Skin of body (tissue), 3 donors: ENCODE measurements at places on chromosomes 16 and 17. TPM values are rescaled to one million over a fixed set of nuclear protein-coding genes. Genes with fewer than 3 reads are reported as not detected.

GRCh38 chr16:3305109-3306068 lies at the start of the genes TIGD7 and ZNF75A:
Gene TIGD7, minus strand, starts transcription at chr16:3305430. Its CDS starts 4,816 bp downstream, at chr16:3300614.
Gene ZNF75A, plus strand, starts transcription at chr16:3305497. Its CDS starts 2,932 bp downstream, at chr16:3308429.
- peak; percentile 78 for DNase-seq

DNA sequence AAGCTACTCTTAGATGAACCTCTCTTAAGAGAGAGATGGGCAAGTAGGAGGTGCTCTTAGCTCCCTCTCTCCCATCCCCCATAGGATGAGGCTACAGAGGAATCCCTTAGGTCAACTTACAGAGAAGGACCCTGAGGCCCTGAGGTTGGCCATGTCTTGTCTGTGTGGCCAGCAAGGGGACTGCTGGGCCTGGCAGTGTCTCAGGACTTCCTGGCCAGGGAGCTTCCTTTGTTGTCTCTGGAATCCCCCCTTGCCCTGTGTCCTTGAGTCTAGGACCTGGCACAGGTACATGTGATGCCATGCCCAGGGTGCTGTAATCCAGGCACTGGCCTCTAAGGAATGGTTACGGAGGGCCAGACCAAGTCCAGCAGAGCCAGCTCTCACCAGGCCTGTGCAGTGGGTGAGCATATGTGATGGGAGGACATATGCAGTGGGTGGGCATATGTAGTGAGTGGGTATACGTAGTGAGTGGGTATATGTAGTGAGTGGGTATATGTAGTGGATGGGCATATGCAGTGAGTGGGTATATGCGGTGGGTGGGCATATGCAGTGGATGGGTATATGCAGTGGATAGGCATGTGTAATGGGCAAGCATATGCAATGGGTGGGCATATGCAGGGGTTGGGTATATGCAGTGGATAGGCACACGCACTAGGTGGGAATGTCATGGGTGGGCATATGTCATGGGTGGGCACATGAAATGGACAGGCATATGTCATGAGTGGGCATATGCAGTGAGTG lies 20.3 kb upstream of the PECAM1 start:
- DNase-seq = no peak

DNA sequence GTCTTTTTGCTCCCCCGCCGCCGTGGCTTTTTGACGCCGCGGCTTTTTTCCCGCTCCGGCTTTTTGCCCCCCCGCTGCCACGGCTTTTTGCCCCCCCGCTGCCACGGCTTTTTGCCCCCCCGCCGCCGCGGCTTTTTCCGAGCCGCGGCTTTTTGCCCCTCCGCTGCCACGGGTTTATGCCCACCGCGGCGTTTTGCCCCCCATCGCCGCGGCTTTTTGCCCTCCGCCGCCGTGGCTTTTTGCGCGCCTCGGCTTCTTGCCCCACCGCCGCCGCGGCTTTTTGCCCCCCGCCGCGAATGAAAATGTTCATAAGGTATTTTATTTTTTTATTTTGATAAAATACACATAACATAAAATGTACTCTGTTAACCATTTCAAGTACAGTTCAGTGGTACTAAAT lies 527.2 kb upstream of the WSB1 start:
- no peak for DNase-seq

The DBF4B gene
- total RNA-seq = 3.9 TPM

DNA sequence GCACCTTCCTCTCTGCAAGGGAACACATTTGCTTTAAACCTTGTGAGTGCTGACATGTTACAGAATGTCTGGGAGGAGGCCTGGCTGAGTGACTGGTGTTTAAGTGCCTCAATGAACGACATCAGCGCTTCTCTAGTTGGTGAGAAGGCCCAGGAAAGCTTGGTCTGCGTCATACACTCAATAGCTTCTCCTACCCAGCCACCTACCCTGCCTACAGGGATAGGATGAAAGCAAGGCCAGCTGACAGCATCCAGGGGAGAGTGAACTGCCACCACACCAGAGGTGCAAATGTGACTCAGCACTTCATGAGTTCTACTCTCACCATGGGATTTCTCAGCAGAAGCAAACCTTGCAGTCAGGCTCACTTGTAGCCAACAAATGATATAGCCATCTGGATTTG lies 31.7 kb upstream of the CFAP20 start:
- no peak for DNase-seq

The PIK3R5 gene
- 2.1 TPM for total RNA-seq

The TSPOAP1 gene
- total RNA-seq = 3.9 TPM

- no peak for DNase-seq
These were observed 1.9 kb downstream of the CREBBP start for GRCh38 chr16:3878610-3879009.
